ENCODE measurements at places on chromosomes 5 and 9.

DNA sequence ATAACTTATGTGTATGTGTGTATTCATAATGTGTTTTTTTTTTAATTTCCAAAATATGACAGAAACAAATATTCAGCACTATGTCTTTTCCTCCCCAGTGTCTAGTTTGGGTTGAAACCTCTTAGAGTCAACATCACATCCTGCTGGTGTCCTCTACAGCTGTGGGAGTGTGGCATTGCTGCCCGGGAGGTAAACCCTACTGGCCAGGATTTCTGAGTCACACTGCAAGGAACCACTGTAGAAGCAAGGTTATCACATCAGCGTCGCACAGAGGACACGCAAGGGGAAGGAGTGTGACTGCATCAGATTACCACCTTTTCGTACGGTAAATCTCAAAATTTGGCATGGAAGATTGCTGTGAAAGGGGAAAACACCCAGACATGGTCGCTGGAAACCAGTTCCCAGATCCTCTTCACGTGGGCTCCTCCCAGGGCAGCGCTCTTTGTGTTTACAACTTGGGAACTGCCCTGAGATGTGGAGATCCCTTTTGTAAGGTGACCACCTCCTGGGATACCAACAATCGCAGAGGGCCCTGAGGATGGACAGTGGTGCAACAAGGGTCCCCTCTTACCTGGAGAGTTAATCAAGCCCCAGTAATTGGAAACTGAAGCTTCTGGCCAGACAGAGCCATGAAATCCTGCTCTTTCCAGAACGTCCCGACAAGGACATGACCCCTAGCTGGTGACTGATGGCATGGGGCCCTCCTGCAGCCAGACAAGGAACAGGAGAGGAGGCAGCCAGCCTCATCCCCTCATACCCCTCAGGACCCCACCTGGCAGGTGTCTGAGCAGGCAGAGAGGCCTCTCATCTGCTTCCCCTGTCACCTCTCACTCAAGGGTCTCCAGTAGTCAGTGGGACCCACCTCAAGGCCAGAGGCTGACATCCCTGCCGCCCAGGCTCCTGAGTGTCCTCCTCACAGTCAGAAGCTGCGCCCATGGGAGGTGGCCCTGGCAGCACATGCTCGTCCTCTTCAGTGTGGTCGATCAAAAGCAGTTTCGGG, 194.7 kb downstream of the MED10 start:
- DNase-seq: no peak

GRCh38 chr9:90684736-90685135, 42.1 kb upstream of the DIRAS2 start:
- no peak for DNase-seq

GRCh38 chr9:18067548-18068120, 406.3 kb upstream of the ADAMTSL1 start:
- no peak for DNase-seq

DNA sequence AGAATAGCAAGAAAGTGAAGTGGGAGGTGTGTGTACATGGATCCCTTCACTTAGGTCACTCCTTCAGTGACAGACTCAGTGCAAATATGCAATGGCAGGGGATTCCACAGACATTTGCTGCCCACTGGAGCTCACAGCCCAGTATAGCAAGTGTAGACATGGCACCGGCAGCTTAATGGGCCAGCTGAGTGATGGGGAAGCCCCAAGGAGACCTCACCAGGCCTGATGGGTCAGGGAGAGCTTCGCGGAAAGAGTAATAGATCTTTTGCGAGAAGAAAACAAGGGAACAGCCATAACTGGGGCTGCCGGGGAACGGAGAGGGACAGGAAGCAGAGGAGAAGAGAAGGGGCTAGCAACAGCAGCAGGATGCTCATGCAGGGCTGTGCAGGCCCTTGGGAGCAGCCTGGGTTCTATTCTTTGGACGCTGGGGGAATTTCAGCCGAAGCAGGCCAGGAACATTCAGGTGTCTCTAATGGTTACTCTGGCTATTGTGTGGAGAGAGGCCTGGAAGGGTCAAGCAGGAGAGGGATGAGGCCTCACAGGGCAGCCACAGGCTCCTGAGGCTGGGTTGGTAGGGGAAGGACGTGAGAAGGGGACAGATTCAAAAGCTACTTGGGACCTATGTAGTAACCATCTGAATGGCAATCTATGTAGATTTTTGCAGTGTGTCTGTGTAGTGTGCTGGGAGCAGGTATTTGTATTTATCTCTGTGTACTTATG, 27.0 kb downstream of the TCF7 start:
- no peak for DNase-seq

DNA sequence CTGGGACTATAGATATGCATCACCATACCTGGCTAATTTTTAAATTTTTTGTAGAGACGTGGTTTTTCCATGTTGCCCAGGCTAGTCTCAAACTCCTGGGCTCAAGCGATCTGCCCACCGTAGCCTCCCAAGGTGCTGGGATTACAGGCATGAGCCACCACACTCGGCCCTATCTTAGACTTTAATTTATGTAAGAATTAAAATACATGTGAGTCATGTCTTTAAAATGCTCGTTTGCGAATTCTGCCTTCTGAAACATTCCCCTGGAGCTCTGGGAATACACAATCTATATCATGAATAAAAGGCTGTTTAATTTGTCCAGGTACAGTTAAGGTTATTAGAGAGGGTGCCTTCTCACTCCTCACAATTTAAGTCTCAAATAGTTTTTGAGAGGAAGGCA, 32.8 kb downstream of the RHOBTB3 start:
- DNase-seq: no peak

- DNase-seq: no peak
Measured at GRCh38 chr5:33726422-33727165, 165.2 kb downstream of the ADAMTS12 start.

DNA sequence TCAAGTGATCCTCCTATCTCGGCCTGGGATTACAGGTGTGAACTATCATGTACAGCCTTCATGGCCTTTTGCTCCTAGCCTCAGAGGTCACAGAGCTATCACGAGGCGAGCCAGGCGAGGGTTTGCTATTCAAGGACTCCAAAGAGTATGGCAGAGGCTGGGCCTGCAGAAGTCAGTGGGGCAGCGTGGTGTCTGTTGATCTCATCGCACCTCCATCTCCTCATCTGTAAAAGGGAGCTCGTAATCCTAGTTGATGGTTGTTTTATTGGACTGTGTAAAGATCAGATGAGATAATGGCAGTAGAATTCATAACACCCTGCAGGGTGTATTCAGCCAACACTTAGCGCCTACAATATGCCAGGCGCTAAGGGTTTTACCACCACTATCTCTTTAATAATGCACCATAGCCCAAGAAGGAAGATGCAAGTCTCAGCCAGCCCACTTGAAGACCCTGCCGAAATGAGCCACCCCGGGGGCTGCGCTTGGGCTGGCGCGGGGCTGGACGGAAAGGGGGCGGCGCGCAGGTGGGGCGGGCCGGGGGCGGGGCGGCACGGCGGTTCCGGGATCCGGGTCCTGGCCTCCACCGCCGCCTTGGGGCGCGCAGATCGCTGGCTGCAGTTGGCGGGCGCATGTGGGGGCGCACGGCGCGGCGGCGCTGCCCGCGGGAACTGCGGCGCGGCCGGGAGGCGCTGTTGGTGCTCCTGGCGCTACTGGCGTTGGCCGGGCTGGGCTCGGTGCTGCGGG, at the start of gene GALNT12:
GALNT12 (plus strand) TSS at position 601 of the 744 bp plus-strand sequence; CDS start at position 630, 29 bp downstream.
- no peak for DNase-seq

- DNase-seq: no peak
Measured at GRCh38 chr9:105541838-105542237, 16.1 kb upstream of the FKTN start.

DNA sequence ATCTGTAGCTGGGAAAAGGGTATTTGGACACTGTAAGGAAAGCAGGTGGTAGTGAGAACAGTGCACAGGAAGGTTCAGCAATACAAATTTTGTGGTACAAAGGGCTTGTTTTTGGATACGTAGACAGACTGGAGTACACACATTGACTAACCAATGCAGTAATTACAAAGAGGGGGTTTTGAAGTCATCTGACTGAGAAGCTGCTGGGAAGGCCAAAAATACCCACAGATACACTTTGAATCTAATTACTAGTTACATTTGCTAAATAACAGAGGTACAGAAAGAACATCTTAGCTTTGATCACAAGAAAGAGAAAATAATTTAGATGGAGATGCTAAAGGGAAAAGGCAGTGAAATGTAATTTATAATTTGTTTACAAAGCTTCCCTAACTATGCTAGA, 45.9 kb downstream of the PKD2L2 start:
- no peak for DNase-seq

GRCh38 chr5:73974871-73975360, 348.9 kb downstream of the ARHGEF28 start:
- no peak for DNase-seq

GRCh38 chr9:72726947-72727346, 205.5 kb downstream of the TMC1 start:
- DNase-seq: no peak

GRCh38 chr9:97987487-97987886, 4.3 kb downstream of the ANP32B start:
- no peak for DNase-seq

- no peak for DNase-seq
Measured at GRCh38 chr5:149355688-149356087, 2.2 kb upstream of the PCYOX1L start.

DNA sequence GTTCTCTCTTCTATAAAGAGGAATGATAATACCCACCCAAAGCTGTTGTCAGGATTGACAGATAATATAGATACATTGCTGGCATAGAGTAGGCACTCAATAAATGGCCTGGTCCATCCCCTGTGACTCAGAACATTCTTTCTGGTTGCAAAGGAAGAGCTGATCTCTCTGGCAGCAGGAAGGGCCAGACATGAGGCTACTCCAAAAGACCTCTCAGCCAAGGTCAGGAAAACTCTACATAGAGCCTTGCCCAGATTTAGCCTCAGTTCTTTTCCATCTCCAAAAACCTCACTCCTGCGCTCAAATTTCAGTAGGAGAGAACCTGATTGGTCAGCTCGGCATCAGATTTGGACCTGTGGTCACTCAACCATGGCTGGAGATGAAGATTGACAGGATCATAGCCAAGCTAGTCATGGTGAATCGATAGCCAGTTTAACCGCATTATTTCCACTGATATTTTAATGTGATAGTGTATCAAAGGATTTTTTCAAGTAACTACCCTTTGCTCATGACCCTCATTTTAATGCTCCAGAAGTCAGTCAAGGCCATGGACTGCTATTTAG, 319.6 kb downstream of the DRD1 start:
- no peak for DNase-seq

- DNase-seq: peak; percentile 18
Measured at GRCh38 chr9:110638381-110638954, 30.1 kb upstream of the MUSK start.

DNA sequence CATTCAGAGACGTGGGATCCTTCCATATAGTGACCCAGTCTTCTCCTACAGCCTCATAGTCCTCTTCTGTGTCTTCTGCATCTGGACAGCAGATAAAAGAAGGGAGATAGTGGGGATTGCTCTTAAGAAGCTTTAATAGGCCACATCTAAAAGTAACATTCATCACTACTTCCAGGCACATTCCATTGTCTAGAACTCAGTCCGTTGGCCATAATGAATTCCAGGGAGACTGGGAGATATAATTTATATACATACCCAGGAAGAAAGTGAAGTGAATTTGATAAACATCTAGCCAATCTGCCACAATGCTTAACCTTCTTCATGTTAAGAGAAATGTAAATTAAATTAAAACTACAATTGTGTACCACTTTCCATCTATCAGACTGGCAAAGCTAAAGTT, 22.5 kb upstream of the GLIPR2 start:
- no peak for DNase-seq

GRCh38 chr5:97600486-97600885, 417.4 kb upstream of the RIOK2 start:
- DNase-seq: no peak

DNA sequence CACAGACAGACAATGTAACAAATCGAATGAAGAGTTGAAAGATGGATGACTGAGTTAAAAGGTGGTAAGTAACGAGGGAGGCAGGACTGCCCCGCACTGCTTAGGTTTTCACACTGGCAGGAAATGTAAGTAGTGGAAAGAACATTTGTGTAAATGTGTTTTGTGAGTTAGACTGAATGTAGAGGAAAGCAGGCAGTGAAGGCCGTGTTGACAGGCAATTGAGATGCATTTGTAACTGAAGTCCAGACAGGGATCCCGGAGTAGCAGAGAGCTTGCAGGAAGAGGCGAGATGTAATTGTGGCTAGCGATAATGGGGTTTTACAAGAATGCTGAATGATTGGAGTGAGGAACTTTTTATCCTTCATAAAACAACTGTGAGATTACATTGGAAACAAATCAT, 20.0 kb upstream of the SH3PXD2B start:
- DNase-seq: no peak

DNA sequence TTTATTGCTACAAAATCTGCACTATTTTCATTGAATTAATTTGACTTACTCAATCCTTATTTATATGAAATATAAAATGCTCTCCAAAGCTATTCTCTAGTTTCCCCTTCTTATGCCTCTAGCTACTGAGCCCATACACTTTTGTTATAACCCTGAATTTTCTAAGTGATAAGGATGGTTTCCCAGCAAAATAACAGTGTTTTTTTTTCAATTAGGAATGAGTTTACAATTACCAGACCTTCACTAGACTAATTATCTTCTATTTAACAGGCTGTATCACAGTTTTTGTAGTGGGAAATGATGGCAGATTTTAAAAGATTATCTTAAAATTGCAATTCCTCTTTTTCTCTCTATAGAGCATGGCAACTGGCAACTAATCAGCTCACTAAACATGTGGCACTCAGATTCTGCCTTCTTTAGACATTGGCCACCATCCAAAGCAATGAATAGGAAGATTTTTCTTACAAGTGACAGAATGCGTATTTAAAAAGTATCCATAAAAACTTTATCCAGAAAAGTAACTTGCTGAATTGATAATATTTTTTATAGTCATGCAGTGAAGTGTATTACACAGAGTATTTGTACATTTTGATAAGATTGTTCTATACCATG, 585.7 kb upstream of the ZNF608 start:
- DNase-seq: no peak

DNA sequence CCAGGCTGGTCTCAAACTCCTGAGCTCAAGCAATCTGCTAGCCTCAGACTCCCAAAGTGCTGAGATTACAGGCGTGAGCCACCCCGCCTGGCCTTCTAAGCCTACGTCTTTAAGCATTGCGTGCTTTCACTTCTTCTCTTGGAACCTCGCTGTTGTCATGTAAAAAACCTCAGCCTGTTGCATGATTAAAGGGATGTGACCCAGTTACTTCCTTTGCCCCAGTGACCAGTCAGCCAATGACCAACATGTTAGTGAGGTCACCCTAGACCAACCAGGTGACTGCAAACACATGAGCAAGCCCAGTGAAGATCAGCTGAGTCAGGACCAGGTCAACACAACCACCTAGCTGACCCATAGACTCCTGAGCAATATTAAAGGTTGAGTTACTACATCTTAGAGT, 10.5 kb downstream of the KIF4B start:
- DNase-seq: no peak

DNA sequence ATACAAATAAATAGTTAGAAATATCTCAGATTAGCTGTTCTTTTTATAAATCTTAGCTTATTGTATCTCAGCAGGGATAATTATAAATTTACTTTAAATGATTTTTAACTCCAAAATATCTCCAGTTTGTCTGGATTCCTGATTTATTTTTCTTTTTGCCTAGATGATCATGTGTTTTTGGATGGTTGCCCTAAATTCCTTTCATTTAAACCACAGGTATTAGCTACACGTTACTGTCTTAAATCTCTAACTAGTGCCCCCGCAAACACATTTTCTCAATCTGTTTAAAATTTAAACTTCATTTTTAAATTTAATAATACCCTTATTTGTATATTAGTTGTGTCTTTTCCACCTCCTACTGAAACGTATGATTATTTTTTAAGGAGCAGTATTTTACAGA, 5.6 kb downstream of the FER start:
- DNase-seq: no peak

Data from SHP77 treated with DMSO at 0.1 percent for 48 hours (cell line).